ENCODE measurements at places on chromosomes 7 and 10.

DNA sequence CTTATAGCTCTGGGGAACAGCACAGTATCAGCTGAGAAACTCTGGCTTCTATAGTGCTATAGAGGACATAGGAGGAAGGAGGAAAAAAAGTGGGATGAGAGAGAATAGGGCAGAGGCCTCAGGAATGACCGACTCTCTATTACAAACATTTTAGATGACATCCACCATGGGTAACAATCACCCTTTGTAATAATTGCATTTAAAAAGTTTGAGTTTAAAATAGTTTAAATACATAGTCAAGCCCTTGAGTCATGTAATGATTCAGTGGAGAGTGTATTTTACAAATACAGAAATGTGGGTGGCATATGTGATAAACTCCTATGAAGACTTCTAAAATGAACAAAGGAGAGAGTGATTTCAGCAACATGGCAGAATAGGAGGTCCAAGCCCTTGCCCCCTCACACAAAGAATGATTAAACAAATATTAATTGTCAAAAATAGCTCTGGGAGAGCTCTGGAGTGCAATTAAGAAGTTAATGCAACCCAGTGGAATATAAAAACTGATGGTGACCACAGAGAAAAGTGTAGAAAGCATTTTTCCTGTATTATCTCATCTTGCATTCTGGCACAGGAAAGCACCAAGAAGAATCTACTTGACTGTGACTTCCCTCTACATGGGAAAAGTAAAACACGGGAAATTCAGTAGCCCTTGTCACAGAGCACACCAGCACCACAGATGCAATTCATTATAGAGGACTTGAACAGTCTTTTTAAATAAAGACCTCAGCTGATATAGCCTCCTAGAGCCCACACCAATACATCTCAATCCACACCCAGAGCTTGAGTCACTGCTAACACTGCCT is 569.0 kb upstream of the SORCS1 start:
- DNase-seq, result no peak

- no peak for DNase-seq
Measured at GRCh38 chr7:117014673-117015133, 61.4 kb downstream of the ST7 start.

DNA sequence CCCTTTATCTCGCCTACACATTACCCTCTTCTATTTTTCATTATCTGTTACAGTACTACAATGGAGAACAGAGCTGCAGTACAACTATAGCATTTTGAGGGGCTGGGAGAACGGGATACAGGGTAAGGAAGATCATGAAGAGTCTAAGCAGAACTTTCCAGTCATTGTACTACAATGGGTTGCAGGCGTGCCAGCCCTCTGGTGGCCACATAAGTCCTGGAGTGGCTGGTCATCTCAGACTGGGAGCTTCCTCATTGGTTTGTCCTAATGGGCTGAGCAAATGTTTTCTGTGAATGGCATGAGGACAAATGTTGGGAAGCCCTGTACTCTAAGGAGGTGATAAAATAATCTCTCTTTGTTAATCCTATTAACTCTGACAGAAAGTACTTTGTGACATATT is 33.0 kb downstream of the TMEM106B start:
- DNase-seq, result no peak

- no peak for DNase-seq
Measured at GRCh38 chr10:86393362-86393761, 26.8 kb upstream of the GRID1 start.

- DNase-seq, result no peak
Measured at GRCh38 chr10:88168171-88169036, 305.0 kb downstream of the PTEN start.

DNA sequence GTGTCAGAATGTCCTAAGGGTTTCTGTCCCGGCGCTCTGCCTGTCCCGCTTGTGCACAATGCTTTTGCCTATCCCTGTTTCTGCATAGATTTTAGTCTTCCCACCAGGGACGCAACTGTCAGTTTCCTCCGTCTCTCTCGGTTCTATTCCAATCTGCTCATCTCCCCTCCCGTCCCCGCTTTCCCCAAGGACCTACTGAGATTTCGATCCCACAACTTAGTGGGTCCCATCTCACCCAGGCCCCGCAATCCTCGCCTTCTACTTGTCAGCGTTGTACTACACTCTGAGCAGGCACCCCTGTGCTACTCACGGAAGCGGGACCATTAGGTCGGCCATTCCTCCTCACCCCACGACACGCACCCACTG is 519 bp upstream of the ZNF655 start:
- no peak for DNase-seq

DNA sequence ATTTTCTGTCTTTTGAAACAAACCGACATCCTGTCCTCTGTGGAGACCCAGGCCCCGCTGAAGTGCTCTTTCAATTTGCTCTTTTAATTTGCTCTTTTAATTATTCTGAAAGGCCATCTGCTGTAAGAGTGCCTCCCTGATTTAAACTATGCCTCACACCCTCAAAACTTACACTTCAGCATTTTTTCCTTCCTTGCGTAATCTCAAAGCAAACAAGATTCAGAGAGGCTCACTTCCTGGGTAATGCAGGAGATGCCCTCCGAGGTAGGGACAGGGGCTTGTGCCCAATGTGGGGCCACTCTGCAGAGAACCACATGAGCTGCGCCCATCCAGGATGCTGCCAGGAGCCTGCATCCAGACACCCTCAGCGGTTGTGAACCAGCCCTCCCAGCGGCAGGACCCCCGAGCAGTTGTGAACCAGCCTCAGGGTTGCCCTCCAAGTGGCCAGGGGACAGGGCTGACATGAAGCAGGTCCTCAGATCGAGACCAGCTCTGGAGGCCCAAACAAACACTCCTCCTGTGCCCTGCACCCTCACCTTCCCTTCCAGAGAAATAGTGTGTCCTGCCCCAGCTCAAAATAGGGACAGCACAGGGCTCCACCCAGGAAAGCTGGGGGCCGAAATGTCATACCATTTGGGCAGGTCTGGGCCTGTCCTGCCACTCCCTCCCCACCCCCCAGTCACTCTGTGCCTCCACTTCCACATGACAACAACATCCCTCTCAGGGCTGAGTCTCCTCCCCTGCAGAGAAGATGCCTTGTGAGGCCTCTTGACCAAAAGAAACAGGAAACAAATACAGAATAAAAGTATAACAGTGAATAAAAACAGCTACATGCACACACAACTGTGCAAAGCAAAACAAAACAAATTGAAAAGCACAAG is 190.4 kb downstream of the PTPRN2 start:
- DNase-seq, result no peak

DNA sequence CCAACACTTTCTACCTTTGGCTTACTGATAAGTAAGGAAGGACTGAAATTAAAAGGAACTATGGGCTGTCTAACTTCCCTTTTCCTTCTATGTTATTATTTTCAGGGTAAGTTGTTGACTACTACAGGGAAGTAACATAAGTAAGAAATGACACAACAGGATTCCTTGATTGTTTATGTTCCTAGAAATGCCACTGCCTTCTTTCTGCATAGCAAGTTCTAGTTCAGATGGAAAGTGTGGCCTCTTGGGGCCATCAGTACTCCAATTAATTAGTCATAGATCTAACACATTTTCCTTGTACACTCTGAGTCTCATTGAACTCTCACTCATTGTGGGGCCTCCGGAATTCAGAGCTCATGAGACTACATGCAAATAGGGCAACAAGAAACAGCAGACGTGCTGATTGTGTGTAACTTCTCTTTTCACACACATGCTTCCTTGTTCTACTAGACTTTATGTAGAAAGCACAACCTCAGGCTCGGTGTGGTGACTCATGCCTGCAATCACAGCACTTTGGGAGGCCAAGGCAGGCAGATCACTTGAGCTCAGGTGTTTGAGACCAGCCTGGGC is 35.3 kb upstream of the HIBADH start:
- no peak for DNase-seq

DNA sequence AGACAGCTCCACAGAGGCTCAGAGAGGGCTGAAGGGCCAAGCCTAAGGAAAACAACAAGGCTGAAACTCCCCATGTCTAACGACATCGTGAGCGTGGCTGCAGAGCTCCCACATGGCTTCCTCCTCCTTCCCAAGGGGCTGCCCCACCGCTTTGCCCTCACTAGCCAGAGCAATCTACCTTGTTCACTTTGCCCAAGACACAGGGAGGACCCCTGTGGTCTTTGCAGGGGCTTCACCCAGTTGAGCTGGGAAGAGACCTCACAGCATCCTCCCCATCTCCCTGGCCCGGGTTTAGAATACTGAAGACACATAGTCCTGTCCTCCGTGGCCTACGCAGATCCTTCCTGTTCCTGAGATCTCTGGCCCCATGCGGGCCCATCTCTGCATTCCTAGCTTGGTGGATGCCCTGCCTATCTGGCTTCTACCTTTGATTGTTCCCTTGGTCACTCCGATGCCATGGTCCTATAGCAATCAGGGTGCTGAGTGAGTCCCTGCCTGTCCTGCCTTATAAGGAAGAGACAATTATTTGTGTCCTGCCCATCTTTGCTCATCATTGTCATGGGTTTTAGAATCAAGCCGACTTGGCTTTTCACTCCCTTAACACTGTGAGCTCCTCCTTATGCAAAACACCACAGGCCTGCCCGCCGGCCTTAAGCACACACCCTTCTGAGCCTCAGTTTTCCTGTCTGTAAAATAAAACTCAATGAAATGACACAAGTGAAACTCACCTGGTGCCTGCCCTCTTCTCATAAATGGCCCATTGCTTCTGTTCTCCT is 73.2 kb downstream of the PARP12 start:
- DNase-seq, result no peak

GRCh38 chr10:95840121-95840520 is 67.7 kb upstream of the CC2D2B start:
- no peak for DNase-seq

- DNase-seq, result no peak
Measured at GRCh38 chr10:111344804-111345203, 268.0 kb downstream of the ADRA2A start.

DNA sequence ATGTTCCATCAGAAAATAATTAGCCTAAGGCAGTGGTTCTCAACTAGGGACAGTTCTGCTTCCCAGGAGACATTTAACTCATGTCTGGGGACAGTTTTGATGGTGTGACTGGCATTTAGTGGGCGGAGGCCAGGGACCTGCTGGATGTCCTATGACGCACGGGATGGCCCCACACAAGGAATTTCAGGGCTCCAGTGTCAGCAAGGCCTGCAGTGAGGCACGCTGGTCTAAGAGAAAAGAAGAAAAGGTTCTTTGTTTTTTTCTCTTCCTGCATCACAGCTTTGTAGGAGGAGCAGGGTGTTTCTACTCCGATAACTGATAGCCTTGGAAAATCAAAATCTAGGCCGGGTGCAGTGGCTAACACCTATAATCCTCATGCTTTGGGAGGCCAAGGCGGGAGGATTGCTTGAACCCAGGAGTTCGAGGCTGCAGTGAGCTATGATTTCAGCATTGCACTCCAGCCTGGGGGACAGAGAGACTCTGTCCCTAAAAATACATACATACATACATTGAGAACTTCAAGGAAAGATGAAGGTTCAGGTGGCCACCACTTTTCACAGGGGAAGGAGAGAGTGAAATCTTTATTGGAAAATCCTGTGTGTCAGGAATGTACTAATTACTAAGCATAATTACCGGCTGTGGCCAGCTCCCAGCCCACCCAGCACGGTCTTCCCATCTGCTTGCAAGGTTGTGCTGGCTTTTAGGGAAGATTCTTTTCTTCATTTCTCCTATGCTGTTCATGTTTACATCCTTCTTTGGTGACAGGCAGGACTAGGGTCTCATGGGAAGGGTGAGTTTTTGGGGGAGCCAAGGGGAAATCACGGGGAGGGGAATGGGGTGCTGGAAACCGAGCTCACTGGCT is 150.4 kb downstream of the ACTR3B start:
- no peak for DNase-seq

DNA sequence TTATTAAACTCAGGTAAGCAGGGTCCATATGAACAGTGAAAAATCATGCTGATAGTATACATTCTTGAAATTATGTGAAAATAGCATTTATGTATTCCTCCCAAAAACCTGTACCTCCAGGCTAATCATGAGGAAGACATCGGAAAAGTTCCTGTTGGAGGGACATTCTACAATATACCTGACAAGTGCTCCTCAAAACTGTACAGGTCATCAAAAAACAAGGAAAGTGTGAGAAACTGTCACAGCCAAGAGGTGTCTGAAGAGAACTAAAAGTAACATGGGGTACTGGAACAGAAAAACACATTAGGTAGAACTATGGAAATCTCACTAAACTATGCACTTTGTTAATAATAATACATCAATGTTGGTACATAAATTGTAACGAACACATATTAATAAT is 326.7 kb downstream of the CRPPA start:
- no peak for DNase-seq

DNA sequence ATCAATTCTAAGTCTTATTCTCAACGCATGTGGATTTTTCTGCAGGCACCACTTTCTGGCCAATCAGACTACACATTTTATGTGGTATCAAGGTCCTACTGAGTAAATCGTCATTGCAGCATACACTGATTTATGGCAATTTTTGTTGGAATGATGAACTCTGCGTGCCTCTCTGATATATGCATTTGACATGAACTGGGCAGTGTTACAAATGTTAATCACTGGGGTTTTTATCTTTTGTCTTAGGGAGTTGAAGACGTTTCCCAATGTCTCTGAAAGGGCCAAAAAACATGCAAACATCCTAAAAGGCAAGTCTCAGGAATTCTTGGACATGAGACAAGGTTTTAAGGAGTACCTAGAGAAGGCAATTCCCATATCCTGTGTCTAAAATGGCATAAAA is 809.5 kb upstream of the CELF2 start:
- DNase-seq, result no peak
